ENCODE measurements at places on chromosomes 1 and 21. TPM values are rescaled to one million over a fixed set of nuclear protein-coding genes. Genes with fewer than 3 reads are reported as not detected.

The SPRR5 gene
- total RNA-seq, result not detected

The PFKFB2 gene
- 3.7 TPM for total RNA-seq

The TSHB gene
- not detected for total RNA-seq

The TRIM63 gene
- 30.3 TPM for total RNA-seq
